Left lobe of liver (tissue), 2 donors: ENCODE measurements at places on chromosomes 11 and 22. TPM values are rescaled to one million over a fixed set of nuclear protein-coding genes. Genes with fewer than 3 reads are reported as not detected.

MS4A1 gene
- 0.40 TPM for total RNA-seq

OR51B4 gene
- not detected for total RNA-seq

SMIM35 gene
- 0.08 TPM for total RNA-seq

CNGA4 gene
- total RNA-seq, result not detected

DUSP8 gene
- 0.23 TPM for total RNA-seq

TSSK2 gene
- total RNA-seq, result not detected

- DNase-seq, result no peak
Observed at GRCh38 chr11:37076866-37077265, 478.8 kb upstream of the RAG2 start.

DNA sequence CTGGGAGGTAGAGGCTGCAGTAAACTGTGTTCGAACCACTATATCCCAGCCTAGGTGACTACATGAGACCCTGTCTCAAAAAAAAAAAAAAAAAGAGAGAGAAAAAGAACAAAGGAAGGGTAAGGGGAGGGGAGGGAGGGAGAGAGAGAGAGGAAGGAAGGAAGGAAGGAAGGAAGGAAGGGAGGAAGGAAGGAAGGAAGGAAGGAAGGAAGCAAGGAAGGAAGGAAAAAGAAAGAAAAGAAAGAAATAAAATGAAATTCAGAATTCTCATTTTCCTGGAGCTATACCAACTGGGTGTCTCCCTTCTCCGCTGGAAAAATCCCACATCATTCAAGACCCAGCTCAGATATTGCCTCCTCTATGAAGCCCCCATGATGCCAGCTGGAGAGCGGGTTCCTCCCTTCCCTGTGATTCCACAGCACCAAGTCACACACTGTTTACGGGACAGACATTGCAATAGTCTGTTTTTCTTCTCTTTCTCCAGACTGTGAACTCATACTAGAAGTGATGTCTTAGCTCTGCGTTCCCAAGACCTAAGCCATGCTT lies 3.0 kb upstream of the PPFIA1 start:
- DNase-seq, result no peak

GRCh38 chr11:66639066-66639813 lies 737 bp downstream of the RBM4 start:
- no peak for DNase-seq

DNA sequence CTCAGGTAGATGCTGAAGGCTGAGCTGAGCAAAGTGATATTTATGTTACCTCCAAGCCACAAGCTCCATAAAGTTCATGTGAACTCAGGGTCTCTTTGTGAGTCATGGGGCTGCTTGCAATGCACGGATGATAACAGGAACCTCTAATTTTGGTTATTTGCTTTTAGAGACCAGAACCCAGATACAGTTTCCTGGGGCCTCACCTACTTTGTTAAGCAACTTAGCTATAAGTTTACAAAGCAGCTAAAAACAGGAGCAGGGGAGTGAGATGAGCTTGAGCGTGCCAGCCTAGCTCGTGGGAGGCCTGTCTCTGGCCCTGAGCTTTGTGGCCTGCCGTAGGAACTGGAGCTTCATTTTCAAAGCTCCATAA lies 29.2 kb downstream of the SREBF2 start:
- DNase-seq, result no peak

DNA sequence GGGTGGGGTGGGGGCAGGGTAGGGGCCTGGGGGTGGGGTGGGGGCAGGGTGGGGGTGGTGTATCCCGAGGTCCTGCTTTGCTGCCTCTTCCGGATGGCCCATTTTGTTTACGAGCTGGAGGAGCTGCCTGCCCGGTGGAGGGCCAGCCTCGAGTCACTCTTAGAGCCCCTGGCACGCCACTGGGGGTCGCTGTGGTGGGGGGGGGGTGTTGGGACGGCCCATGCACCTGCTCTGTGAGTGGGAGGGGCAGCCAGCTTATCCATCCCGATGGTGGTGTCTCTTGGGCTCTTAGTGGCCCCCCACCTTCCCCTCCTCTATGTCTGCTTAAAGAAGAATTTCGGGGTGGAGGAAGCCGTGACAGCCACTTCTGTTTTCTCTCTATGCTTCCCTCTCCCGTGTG lies 24.6 kb downstream of the MRGPRD start:
- no peak for DNase-seq

- DNase-seq, result no peak
Observed at GRCh38 chr22:31218565-31219262, 6.6 kb downstream of the LIMK2 start.

GRCh38 chr11:92857407-92857806 lies 112.0 kb upstream of the MTNR1B start:
- no peak for DNase-seq

- DNase-seq, result peak; percentile 51
Observed at GRCh38 chr11:65298655-65299179, 15.9 kb upstream of the CDC42EP2 start.

DNA sequence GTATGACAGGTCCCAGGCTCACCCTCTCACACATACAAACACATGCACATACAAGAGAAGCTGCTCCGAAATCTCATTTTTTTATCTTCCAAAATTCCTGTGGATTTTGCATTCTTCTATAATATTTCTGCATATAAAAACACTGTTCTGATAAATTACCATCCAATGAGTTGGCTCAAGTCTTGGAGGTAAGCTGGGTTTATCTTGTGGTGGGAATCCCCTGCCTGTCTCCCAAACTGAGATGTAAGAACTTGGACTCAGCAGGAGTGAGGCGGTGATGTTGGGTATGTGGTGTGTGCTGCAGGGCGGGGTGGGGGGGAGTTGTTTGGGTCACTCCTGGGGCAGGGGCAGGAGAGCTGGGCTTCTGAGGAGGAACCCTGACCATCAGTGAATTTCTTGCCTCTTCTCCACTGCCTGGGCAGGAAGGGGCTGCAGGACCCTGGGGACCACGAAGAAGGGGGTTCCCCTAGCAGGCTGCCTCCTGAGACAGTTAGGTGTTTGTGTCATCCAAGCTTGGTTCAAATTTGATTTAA lies 6.8 kb upstream of the P2RY6 start:
- DNase-seq, result peak; percentile 2

- DNase-seq, result no peak
Observed at GRCh38 chr22:26143806-26144325, 25.4 kb upstream of the SEZ6L start.

- DNase-seq, result no peak
Observed at GRCh38 chr11:129933891-129934290, 38.5 kb upstream of the NFRKB start.

GRCh38 chr11:34337016-34337415 lies 20.8 kb downstream of the ABTB2 start:
- DNase-seq, result no peak

DNA sequence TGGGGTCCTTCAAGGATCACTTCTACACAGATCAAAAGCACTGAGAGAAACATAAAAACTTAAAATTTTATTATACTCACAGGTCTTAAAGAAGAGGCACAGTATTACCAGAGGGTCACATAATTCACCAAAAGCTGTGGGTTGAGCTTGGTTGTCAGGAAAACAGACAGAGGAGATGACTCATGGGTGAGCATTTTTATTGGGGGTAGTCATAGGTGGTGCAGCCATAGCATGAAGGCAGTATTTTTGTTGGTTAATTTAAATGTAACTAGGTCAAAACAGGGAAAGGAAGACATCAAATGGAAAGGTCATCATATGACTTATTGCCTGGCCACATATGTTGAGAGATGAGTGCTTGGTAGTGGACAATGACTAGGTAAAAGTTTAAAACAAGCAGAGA lies 24.2 kb downstream of the OR5B17 start:
- DNase-seq, result no peak

DNA sequence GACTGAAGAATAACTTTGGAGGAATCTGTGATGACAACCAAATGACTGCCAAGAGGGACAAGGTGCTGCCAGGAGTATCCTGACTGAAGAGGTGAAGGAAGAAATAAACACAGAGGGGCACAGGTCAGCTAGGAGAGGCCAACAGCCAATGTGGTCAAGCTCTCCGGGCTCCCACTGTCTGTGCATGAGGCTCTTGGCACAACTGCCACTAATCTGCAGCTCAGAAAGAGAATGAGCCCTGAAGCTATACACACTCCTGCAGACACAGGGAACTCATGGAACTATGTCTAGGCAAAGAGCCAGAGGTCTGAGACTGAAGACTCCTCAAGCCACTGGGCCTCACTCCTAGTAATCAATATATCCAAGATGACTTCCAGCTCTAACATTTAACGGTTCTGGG lies 7.0 kb downstream of the THRSP start:
- no peak for DNase-seq

GRCh38 chr11:111331711-111332479 lies 33.5 kb downstream of the POU2AF3 start:
- DNase-seq, result no peak

DNA sequence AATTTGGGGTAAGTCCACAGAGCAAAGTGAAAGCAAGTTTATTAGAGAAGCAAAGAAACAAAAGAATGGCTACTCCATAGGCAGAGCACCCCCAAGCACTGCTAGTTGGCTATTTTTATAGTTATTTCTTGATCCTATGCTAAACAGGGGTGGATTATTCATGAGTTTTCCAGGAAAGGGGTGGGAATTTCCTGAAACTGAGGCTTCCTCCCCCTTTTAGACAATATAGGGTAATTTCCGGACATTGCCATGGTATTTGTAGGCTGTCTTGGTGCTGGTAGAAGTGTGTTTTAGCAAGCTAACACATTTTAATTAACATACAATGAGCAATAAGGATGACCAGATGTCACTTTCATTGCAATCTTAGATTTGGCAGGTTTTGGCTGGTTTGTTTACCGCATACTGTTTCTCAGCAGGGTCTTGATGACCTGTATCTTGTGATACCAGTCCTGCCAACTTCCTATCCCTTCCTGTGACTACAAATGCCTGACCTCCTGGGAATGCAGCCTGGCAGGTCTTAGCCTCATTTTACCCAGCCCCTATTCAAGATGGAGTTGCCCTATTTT lies 937 bp upstream of the C1QTNF6 start:
- DNase-seq, result no peak

DNA sequence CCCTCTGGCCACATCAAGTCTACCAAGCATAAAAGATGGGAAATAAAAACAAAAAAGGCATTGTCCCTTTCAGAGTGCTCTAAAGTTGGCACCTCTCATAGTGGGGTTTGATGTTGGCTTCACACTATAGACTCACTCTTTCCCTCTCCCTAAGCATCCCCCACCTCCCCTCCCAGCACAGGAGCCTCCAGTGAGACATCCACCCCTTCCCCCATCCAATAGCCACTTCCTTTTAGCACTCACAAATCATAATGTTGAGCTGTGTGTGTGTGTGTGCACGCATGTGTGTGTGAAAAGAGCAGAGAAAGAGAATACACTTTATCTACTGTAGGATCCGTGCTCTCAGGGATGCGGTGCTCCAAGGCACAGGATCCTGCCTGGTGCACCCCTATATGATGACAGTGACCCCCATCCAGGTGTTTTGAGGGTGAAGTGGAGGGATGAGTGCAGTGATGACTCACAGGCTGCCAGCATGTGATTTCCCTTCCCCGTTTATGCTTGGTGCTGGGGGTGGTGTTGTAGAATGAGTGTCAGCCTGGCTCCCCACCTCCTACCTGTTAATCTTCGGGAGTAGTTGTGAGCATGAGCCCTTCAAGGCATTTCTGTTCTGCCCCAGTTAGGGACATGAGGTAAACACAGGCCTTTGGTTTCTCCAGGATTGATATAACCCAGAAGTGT lies 235.2 kb upstream of the B3GAT1 start:
- DNase-seq, result no peak

DNA sequence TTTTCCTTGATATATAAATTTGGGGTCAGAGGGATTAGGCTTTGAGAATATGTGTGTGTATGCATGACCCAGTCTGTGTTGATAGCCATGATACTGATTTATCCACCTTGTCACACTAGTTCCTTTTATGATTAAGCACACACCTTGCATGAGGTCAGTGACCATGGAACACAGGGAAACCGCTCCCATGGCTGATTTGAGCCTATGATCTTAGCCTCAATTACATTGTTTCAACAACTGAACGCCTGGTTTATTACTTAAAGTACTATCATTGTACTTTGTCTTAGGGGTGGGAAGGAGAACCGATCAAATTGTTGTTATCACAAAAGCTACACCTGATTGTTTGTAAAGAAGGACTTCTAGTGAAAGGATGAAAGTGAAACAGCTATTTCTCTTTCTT lies 70.7 kb downstream of the ARFGAP2 start:
- DNase-seq, result no peak
